ENCODE measurements at places on chromosomes 5 and 9.

DNA sequence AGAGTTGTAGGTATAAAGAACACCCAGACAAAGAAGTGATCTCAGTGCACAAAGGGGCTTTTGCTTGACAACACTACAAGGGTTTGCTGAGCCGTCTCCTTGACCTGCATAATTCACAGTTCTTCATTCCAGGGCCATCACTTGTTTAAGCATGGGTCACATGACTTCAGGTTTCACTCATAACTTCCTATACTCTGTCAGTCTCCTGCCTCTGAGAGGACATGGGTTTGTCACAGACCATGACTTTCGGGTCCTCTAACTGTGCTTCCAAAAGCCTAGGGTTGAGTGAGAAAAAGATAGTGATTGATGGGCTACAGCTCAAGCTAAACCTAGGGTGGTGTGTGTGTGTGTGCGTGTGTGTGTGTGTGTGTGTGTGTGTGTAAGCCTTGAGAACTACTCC is 166.4 kb downstream of the CDH6 start:
- DNase-seq: no peak

GRCh38 chr5:154254896-154255295 is 64.4 kb downstream of the GALNT10 start:
- no peak for DNase-seq

- DNase-seq: no peak
Measured at GRCh38 chr5:141507387-141508091, 18.7 kb downstream of the PCDHGC5 start.

DNA sequence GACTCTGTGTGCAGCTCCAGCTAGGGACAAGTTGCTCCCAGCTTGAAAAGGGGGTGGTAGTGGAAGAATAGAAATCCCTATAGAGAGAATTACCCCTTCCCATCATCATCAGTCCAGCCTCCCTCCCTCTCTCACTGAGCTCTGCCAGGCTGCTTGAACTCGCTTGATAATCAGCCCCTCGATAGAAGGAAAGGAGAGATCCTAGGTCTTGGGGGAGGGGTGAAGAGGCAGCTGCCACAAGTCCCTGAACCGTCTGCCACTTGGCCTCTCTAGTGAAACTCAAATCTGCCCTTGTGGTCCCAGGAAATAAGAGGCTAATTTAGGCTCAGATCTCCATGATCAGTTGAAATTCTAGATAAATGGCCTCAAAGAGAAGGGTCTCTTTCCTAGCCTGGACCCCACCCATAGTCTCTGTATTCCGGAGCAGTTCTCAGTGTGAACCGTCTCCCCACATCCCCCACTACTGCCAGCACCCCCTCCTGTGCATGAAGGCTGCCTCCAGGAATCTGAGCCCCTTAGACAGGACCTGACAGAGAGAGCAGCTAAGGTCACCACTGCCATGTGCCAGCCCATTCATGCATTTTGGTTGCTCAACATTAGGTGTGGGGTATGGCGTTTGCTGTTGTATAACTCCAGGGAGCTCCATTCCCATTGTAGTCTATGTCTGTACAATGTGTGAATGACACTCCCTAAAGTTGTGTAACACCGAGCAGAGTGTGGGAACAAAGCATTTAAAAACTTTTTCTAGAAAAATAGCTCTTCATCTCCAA is 5.5 kb downstream of the DNAJB5 start:
- peak; percentile 28 for DNase-seq

GRCh38 chr9:69593301-69593700 is 78.9 kb downstream of the APBA1 start:
- DNase-seq: no peak

DNA sequence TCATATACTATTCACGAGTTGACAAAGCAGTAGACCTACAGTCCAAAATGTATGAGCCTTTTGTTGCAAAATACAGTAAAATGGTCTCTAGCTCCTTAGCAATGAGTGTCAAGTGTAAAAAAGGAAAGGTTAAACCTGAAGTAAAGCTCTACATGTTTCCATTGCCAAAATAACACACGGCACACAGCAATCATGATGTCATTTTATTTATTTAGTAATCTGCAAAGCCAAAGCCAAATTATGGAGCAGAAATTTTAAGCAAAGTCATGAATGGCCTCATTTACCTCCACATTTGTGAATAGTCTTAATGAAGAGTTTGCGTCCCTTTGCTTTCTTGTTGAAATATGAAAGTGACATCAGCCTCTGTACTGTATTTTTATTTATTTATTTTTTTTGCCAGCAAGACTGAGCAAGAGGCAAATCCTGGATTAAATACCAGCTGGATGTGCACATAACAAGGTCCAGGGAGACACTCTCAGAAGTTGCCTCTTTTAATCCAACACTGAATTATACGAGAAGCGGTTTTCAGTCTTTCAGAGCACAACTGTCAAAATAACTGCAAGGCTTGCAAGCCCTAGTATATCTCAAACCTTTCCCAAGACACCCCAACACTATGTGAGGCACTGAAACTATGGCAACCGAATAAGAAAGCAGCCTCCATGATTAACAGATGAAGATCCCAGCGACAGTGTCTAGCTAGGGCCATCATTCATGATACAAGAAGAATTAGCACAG is 9.7 kb downstream of the SEMA6A start:
- no peak for DNase-seq

- DNase-seq: no peak
Measured at GRCh38 chr9:32741706-32742105, 41.6 kb upstream of the TMEM215 start.

DNA sequence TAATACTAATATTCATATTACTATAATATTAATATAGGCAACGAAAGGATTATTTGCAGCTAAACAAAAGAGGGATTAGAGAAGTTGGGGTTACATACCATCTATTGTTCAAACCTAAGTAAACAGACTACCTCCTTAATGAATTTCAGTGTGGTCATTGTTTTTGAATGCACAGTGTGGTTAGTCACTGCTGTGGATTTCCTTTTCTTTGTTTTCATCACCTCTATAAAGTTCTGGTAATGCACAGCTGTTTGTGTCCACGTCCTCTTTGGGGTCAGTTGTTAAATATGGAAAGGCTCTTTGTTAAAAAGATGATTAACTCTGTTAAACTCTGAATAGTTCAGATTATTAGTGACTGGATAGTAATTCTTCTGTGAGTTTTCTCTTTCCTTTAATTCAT is 233.6 kb downstream of the MAST4 start:
- no peak for DNase-seq

DNA sequence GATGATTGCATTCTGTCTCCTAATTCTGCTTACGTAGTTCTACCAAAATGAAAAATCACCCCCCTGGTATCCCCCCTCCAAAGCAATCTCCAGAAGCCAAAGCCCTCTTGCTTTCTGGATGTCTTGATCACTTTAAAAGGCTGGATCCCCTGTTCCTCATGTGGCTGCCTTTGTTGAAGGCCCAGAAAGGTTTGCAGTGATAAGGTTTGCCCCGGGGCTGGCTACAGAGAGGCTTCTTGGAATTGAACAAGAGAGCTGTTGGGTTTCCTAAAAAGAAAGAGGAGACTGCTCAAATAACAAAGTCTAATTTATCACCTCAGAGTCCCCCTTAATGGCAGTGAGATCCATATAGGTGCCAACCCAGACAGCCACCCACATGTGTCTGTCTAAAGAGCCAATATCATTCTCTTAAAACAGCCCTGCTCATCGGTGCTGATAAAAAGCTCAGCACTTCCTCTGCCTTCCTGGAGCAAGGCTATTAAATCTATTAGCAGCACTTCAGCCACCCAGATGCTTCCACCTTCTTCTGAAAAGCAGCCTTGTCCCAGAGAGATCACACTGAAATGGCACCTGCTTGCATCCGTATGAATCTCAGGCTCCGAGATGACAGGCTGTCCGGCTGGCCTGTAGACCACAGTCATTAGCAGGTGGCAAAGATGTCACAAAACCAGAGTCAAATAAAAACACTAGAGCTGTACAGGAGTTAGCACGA is 70.9 kb downstream of the TEX10 start:
- DNase-seq: no peak

- DNase-seq: no peak
Measured at GRCh38 chr9:86369810-86370209, 15.6 kb upstream of the TUT7 start.

- DNase-seq: no peak
Measured at GRCh38 chr5:56003679-56004078, 8.9 kb upstream of the IL6ST start.

GRCh38 chr9:137294681-137295237 is 7.3 kb downstream of the NRARP start:
- DNase-seq: no peak

- no peak for DNase-seq
Measured at GRCh38 chr5:132114150-132115121, 40.8 kb downstream of the CSF2 start.

DNA sequence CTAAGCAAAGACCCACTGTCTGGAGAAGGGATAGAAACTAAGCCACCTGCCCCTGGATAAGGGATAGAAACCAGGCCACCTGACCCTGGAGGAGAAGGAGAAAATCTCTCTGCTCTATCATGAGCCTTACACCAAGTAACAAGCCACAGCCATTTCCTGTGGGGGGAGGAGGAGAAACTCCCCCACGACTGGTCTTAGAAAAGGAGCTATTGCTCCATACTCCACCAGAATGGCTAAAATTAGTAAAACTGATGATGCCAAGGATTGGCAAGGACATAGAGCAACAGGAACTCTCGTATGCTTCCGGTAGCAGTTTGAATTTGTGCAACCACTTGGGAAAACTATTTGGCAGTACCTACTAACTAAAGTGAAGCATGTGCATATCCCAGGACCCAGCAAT is 70.8 kb downstream of the ACTL7B start:
- DNase-seq: no peak

GRCh38 chr9:27337833-27338526 is 41.0 kb upstream of the EQTN start:
- no peak for DNase-seq

DNA sequence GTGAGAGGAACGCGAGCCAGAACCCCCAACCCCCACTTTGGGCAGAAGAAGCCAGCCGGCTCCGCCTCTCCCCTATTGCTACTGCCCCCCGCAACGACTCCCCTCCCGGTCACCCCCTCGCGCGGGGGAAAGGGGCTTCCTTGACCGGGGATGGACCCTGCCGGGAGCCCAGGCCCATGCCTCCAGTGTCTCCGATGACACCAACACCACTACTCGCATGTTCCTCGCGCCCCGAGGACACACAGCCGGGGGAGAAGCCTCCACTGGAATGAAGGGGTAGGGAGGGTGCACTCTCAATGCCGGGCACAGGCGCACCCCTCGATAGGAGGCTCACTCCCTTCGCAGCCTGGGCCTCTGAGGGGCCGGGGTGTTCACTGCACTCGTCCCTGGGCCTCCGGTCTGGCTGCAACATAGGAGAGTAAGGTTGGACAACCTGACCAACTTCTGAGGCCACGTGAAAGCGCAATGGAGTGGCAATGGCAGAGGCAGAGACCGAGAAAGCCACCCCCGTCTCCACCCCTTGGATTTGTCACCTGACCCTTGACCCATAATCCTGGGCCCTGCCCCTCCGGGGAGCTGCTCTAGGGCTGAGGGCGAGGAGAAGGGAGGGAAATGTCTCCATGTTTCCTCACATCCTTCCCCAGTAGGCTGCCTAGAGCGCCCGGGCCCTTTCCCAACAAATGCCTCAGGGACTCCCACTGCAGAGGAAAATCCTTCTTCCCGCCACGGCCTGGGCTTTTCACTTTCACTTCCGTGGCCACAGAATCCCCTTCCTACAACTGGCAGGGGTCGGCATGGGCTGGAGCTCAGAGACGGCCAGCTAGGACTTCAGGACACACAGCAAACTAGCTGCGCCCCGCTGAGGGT is 1.1 kb upstream of the CNTFR start:
- DNase-seq: no peak

GRCh38 chr5:14286007-14286406 is 142.9 kb downstream of the TRIO start:
- DNase-seq: no peak

Data from cerebellar cortex (tissue), 1 donor.